Stimulated activated memory B cell treated with anti-CD40 and anti-IgM and Interleukin-4, amounts not matched to agents 10 μg/mL and 1 μg/mL and 100 μg/mL, for 72 hours (primary cell): ENCODE measurements at places on chromosomes 2 and 18.
A peak's percentile ranks its signal among the peaks of the same experiment; 100 is the strongest.

- no peak for ATAC-seq
Observed at GRCh38 chr2:46164529-46165301, 132.5 kb upstream of the EPAS1 start.

DNA sequence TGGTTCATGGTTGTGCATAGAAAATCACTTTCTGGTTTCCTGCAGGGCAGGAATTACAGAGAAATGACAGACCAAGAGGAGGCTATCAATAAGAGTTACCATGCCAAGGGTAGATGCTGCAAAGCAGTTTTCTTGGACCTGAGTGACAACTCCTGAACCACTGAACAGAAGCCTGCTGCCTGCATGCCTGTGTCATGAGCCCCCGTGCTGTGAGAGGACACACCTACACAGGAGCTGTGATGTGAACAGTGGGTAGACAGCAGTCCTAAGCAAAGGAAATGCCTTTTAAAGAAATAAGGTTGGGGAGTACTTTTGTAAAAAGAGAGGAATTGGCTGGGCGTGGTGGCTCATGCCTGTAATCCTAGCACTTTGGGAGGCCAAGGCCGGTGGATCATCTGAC, 54.2 kb upstream of the CREB1 start:
- no peak for ATAC-seq

- ATAC-seq: no peak
Observed at GRCh38 chr18:6023551-6023950, 128.2 kb upstream of the TMEM200C start.

DNA sequence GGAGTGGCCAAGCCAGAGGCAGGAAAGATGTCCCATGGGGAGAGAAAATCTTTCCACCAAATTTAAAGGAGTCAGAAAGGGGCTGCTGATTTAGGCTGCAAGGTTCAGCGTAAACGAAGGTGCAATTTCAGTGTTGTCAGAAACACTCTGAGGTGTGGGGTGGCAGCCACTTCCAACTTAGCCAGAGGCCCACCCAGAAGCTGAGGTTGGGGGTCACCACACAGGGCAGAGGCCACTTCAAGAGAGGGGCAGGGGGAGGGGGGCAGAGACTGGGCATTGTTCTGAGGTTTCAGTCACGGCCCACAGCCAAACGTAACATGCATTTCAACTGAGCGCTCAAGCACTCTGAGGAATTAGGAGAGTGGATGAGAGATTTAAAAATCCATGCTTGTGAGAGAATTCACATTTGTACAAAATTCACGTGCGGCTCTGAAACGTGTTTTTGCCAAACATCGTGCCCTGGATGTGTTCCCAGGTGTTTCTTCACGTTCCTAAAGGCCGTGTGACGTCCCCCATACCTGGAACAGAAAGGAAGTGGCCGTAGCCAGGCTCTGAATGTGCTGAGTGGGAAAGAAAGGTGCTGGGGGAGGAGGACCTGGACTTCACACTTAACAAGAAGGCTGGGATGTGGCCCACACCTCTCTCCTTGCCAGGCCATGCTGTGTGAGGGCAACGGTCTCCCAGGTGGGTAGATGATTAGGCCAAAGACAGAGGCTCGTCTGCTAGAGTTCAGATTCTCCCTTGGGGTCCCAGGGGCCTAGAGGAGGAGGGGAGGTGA, 19.5 kb upstream of the BOK start:
- no peak for ATAC-seq

- ATAC-seq: no peak
Observed at GRCh38 chr2:39018638-39019037, 102.2 kb downstream of the SOS1 start.

- ATAC-seq: no peak
Observed at GRCh38 chr18:51068105-51068504, 38.1 kb downstream of the SMAD4 start.

GRCh38 chr2:170711196-170711773, 3.9 kb upstream of the SP5 start:
- ATAC-seq: no peak

GRCh38 chr2:171995586-171995985, 4.2 kb upstream of the METAP1D start:
- ATAC-seq: no peak

DNA sequence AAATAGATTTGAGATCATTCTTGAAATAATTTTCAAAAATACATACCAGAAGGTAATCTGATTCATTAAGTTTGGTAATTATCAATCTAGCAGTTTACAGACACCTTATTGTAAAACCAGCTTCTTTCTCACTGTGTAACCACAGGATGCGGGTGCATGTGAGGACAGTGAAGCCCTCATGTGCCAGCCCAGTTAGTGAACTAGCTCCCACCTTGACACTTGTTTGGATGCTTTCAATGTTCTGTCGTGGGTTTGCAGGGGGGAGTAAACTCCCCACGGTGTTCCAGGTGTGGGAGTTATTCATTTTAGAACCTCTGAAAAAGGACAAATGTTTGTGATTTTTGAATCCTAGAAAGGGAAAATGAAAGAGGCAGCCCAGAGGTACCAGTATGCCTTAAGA, 59.0 kb downstream of the WDSUB1 start:
- no peak for ATAC-seq

DNA sequence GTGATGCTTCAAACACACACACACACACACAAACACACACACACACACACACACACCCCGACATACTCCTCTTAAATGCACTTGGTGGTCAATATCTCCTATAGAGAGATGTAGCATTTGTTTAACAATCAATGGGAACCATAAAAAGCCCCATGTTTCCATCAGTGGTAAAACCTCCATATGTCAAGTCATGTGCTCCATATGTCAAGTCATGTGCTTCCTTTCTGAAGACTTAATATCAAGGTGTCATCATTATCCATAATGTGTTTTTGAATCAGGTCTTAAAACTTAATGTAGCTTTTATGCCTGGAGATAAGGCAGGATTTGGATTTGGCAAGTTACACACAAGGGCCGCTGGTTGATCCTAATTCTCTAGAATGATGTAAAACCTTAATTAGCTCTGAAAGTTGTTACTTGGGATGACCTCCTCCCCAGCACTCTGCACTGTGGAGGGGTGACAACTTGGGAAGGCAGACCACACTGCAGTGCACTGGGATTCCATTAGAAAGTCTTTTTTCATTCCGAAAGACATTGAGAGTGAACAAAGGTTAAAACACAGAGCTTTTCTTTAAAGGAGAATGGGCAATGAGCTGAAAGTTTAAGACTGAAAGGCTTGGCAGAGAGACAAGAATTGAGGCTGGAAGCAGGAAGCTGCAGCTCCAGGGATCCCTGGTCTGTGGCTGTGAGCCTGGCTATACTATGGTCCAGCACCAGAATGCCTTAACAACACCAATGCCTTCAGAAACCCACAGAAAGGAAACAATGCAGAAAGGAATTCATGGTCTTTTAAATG, 26.4 kb downstream of the ALK start:
- no peak for ATAC-seq

- ATAC-seq: no peak
Observed at GRCh38 chr2:763766-764525, 86.7 kb upstream of the TMEM18 start.

- no peak for ATAC-seq
Observed at GRCh38 chr2:177530561-177530960, 138.0 kb downstream of the AGPS start.

- ATAC-seq: no peak
Observed at GRCh38 chr18:75456199-75456631, 28.7 kb upstream of the SMIM21 start.

DNA sequence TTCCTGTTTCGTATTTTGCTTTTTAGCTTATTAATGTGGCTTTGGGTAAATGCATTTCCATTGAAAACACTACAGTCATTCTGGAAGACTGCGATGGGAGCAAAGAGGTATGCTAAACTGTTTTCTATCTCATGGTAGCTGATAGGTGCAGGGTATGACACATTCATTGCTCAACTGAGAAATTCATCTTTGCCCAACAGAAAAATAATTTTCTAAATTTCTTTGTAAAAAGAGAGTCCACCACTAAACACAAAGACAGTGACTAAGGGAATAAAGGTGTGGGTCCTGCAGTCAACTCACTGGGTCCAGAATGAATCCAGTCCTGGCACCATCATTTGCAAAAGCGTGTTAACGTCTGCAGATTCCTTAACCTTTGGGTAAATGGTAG, 19.9 kb downstream of the ERMN start:
- ATAC-seq: no peak

- ATAC-seq: no peak
Observed at GRCh38 chr18:78783564-78783960, 196.1 kb upstream of the SALL3 start.

- ATAC-seq: no peak
Observed at GRCh38 chr2:55363636-55364035, 56.0 kb downstream of the CCDC88A start.

GRCh38 chr2:209062210-209062609, 361.6 kb upstream of the MAP2 start:
- no peak for ATAC-seq

DNA sequence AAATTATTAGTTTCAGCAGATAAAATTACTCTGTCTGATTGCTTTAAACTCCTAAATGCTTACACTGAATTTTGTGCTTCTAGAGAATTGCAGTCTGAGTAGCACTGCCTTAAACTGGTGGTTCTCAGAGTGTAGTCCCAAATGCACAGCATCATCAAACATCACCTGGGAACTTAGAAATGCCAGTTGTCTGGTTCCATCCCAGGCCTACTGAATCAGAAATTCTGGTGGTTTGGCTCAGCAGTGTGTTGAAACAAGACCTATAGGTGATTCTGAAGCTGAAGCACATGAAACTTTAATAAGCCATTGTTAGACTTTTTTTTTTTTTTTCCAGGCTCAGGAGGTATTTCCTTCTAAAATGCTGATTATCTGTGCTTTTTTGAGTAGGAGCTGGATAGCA, 22.0 kb downstream of the EPC2 start:
- ATAC-seq: no peak

GRCh38 chr18:45557287-45557686, 58.0 kb upstream of the SLC14A2 start:
- no peak for ATAC-seq

DNA sequence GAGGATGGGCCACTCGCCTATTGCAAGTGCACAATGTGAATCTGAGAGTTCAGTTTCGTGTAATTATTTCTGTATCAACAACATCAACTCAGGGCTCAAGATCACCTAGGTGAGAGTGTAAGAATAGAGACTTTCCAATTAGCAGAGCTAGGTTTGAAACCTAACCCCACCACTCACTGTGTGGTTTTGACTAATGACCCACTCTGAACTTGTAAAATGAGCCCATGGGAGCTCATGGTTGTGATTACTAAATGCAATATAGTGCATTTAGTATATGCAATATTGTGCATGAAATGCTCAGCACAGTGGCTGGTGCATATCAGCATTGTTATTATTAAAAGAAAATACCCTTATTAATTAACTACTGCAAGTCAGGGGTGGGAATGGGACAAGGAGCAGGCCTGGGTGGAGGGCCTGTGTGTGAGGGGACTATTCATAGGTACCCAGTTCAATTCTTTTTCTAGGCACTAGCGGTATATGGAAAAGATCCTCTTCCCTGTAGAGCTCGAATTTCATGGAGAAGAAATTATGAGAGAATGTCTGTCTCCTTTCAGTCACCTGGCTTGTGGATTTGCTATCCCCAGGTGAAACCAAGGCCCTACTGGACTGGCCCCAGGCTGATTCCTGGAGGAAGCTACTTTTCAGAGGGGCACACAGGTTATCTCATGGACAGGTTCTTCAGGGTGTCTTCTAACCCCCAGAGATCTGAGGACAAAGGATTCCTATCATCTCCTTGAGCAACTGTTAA, 169.5 kb downstream of the GFPT1 start:
- ATAC-seq: no peak

GRCh38 chr2:85132397-85132796, 795 bp upstream of the TCF7L1 start:
- no peak for ATAC-seq

DNA sequence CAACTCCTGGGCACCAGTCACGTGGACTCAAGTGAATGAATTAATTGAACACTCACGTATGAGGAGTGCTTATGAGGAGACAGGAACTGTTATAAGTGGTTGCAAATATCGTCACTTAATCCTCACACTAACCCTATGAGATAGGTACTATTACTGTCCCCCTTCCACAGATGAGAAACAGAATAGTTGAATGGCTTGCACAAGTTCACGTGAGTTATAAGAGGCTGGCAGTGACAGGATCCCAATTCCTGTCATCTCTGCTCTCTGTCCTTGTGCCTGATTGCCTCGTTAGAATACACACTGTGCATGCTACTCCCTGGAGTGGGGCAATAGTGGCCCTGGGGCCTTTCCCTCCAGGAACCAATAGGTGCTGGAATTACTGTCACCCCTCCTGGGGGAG, 253.5 kb downstream of the DYSF start:
- no peak for ATAC-seq

GRCh38 chr18:23173912-23174311, 38.6 kb downstream of the CABLES1 start:
- ATAC-seq: no peak

GRCh38 chr2:60872510-60872928, 8.9 kb upstream of the REL start:
- peak; percentile 52 for ATAC-seq

GRCh38 chr2:176582990-176583481, 313.8 kb downstream of the MTX2 start:
- no peak for ATAC-seq

GRCh38 chr18:47163241-47163640, 12.9 kb downstream of the IER3IP1 start:
- peak; percentile 83 for ATAC-seq
